ENCODE measurements at places on chromosomes 2 and 18.

DNA sequence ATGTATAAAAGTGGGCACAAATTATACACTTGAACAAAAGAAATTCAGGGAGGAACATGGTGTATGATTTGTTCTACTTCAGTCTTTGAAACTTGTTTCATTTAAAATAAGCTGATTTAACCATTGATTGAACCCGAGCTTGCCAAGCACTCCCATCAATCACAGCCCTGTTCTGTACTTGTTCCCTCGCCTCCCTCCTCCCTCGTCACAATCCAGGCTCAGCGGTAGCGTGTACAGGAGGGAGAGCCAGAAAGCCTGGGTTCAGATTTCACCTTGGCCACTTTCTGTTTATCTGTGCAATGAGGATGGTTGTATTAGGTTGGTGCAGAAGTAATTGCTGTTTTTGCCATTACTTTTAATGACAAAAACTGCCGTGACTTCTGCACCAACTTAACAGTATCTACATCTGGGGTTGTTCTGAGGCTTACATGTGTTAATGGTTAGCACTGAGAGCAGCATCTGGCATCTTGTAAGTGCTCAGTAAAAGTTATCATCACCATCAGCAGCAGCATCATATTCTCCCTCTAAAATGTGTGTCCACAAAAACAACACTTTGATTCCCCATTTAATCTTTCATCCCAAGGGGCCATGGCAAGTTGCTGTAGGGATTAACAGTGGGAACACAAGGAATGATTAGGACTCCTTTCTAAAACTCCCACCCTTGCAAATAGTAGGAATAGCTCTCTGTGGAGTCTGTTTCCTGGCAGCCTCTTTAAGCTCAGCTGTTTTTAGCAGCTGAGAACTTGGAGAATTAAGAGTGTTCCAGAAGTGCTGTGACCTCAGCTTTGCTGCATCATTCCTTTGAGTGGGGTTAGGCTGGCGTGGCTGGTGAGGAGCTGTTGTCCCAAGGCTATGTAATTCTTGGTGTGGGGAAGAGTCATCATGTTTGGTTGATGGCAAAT is 4.7 kb downstream of the DPYSL5 start:
- DNase-seq: no peak

GRCh38 chr2:210727549-210727948 is 171.2 kb downstream of the CPS1 start:
- no peak for DNase-seq

DNA sequence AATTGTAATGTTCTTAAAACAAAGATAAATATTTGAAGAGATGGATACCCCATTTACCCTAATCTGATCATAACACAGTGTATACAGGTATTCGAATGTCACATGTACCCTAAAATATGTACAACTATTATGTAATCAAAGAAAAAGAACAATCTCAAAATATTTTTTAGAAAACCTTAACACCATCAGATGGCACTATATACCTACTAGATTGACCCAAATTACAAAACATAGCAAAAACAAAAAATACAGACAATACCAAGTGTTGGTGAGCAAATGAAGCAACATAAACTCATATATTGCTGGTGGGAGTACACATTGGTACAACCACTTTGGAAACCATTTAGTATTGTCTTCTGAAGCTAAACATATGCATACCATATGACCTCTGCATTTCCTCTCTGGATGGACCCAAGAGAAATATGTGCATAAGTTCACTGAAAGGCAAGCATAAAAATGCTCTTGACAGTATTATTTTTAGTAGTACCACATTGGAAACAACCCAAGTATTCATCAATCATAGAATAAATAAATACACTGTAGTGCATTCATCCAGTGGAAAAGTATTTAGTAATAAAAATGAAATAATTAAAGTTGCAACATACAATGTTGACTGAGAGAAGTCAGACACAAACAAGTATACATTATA is 55.8 kb downstream of the GDF7 start:
- DNase-seq: no peak

DNA sequence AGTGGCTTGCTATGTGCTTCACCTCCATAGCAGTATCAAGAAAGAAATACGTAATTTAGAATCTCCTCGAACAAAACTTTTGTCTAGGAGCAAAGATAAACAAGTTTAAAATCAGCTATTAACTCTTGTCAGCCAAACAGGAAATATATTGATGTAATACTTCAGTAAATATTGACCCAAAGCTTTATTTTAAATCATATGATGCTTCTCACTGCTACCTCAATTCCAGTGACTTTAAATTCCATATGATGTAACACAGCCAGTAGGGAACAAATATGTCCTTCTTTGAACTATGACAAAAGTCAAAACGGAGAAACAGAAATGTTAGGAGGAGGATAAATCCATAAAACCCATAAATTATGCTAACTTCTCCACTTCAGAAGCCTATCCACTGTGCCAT is 7.2 kb downstream of the RNF103 start:
- no peak for DNase-seq

- DNase-seq: no peak
Measured at GRCh38 chr2:123015186-123015585, 1009.9 kb upstream of the CNTNAP5 start.

DNA sequence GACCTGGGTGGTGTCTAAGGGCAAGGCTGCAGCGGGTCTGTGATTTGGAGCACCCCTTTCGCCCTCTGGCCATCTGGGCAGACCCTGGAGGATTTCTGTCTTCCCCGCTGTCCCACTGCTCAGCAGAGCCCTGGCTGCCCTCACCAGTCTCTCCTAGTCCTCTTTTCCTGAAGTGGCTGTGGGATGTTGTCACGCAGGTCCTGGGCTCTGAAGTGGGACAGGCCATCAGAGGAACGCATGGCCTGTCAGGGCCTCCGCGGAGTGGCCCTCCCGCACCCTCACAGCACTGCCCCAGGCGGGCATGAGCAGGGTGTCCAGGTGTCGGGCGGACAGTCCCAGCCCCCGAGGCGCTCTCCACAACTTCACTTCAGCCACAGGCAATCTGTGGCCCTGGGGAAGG is 1.1 kb upstream of the TMEM185B start:
- DNase-seq: no peak

GRCh38 chr2:25302758-25303375 is 38.9 kb downstream of the DNMT3A start:
- no peak for DNase-seq

DNA sequence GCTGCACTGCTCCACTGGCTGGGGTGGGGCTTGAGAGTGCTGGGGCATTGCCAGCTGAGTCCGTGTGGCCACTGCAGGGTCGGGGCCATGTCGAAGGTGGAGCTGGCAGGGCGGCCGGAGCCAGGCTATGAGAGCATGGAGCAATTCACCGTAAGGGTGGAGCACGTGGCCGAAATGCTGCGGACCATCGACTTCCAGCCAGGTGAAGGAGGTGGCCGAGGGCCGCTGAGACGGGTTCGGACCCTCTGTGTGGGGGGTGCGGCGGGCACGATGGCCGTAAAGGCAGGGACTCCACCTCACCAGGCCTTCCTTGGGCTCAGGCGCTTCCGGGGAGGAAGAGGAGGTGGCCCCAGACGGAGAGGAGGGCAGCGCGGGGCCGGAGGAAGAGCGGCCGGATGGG is 2.1 kb downstream of the UCN start:
- no peak for DNase-seq

DNA sequence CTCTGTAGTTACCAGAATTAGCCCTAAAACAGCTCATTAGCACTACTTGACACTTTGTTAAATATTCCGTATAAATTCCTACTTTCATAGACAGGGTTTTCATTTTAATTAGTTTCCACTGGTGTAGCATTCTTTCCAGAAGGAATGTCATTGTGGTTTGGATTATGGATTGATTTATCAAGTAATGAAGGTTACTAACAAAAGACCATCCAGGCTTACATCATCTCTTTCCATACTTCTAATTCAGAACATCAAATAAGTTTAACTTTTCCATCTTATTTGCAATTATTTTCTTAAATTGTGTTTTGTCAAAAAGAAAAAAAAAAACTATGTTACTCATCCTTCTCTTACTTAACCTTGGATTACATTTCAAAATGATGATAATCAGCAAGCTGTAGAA is 231.8 kb upstream of the SPOPL start:
- no peak for DNase-seq

GRCh38 chr2:52613064-52613463 is 1154.5 kb upstream of the CHAC2 start:
- DNase-seq: no peak

DNA sequence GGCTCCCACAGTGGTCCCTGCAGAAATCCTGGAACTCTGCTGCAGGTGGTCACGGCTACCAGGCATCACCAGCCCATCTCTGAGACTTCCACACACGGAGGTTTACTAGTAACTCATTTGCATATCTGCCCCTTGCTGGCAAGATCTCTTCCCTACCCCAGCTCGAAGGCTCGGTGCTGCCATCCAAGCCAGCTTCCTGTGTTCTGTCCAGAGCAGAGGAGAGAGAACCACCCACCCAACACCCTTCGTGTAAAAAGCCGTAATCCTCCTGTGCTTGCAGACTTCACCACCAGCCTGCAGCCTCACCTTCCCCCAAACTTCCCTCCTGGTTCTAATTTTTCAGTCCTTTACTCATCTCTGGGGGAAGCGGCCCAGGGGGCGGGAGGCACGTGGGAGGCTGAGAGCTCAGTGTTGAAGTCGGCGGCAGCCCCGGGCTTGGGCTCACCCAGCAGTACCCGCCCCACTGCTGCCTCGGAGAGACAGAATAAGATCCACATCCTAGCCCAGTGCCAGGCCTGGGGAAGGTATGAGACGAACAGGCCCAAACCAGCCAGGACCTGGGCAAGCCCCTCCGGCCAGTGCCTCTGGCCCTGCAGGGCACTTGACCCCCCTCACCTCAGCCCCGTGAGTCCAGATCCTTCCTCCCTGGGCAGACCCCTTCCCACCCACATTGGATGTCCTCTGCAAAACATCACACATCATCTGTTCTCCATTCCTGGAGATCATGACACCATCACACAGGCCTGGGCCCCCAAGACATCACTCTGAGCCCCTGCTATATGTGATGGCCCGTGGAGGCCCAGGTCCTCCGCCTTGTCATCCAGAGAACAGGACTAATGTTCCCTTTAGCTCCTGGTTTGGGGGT is 145.8 kb upstream of the ID2 start:
- DNase-seq: no peak

- DNase-seq: no peak
Measured at GRCh38 chr2:48069769-48070168, 163.5 kb upstream of the FBXO11 start.

DNA sequence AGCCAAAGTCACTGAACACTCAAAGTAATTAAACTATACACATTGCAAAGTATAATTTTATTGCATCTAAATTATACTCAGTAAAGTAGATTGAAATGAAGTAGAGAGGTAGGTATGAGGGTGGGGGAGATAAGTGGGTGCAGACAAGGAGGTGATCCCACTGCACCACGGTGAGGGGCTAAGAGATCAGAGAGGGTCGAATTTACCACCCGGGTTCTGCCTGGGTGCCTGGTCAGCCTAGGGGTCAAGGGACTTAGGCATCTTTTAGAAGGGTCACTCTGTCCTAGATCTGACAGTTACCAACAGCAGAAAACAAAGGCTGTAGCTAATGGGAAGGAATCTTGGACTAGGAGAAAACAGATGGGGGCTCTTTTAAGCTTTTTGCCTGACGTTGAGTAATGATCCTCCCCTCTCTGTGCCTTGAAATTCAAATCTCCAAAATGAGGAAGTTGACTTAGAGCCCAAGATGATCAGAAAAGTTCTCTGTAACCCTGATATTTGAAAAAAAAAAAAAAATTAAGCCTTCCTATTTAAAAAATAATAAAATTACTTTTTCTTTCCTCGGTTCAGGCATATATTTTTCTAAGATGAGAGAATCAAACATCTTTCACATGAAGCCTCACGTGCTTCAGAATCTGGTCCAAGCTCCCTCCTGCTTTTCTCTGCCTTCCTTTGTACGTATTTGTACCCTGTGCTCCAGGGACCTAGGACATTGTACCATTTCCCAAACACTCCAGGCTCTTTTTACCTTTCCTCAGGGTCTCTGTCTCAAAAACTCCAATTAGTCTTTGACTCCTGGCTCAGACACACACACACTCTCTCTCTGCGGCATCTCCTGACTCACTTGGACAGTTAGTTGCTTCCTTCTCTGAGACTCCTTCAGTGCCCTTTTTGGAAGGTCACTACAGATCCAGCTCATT is 353.9 kb downstream of the CYRIA start:
- DNase-seq: no peak

DNA sequence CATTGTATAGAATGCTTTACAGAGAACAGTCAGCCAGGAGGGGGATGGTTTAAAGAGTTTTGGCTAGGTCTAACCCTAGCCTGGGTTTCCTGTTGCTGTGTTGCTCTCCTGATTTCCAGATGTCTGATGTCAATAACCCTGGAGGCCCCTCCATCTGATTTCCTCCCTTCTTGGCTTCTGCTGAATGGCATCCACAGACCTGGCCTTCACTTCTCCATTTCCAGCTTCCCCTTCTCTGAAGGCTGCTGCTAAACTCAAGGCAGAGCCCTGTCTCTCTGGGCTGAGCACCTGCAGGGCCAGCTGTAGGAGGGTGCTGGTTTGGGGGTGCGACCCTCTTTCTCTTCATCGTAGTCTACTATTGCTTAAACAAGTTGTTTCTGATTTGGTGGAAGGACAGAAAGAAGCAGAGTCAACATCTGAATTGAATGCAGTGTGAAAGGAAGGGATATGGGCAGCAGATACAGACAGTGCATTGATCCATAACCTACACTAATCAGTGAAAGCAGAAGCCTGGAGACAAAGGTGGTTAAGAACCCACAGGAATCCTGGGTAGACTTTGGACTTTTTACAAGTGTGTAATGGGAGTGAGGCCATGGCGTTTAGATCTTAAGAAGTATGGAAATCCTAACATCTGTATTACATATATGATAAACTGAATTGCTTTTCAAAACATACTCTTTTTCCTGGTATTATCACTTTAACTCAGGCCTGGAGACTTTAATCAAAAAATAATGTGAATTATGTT is 153.6 kb downstream of the HRH4 start:
- DNase-seq: no peak

DNA sequence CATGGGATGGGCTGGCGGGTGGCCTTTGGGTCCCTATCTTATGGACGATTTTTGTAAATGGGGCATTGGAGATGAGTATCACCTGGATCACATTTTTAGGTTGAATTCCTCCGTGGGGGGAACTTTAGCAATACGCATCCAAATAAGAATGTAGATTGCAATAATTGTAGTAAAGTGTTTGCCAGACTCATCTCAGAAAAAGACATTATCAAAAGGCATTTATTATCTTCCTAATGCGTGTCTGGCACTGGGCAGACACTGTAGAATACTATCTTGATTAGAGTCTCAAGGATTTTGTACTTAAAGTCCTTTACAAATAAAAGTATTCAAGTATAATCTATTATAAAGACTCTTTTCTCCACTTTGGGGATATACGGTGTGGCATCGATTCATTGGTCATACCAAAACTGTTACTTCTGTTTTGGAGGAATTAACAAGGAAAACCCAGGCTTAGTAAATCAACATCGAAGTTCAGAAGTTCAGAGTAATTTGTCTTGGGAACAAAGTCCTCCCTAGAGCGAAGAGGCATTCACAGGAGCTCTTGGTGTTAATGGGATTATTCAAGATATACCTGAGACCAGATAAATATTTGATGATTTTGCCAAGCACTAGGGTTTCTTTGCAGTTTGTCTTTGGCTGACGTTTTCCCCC is 578 bp upstream of the ACKR3 start:
- no peak for DNase-seq

Data from esophagus squamous epithelium (tissue), 5 donors.